ENCODE measurements at places on chromosomes 7 and 10.

DNA sequence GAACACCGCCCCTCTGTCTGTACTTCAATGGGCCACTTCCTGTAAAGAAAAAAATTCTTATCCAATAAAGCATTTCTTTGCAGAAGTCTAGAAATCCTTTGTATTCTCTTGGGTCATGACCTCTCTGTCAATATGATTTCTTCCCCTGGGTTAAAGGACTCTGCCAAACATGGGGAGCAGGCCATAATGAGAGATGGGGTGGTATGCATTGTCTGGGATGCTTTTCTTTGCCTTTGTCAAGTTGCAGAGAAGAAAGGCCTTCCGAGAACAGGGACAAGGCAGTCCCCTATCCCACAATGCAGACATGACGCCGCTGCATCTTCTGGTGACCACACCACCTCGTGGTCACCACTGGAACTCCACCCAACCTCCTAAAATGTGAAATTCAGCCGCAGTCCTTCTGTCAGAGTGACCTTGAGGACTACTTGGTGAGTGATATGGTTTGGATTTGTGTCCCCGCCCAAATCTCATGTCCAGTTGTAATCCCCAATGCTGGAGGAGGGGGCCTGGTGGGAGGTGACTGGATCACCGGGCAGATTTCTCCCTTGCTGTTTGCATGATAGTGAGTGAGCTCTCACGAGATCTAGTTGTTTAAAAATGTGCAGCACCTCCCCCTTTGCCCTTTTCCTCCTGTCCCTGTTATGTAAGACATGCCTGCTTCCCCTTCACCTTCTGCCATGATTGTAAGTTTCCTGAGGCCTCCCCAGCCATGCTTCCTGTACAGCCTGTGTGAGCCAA, 15.2 kb upstream of the FRMPD2 start:
- no peak for DNase-seq

- DNase-seq: no peak
Measured at GRCh38 chr7:44072364-44073231, 7.2 kb upstream of the PGAM2 start.

DNA sequence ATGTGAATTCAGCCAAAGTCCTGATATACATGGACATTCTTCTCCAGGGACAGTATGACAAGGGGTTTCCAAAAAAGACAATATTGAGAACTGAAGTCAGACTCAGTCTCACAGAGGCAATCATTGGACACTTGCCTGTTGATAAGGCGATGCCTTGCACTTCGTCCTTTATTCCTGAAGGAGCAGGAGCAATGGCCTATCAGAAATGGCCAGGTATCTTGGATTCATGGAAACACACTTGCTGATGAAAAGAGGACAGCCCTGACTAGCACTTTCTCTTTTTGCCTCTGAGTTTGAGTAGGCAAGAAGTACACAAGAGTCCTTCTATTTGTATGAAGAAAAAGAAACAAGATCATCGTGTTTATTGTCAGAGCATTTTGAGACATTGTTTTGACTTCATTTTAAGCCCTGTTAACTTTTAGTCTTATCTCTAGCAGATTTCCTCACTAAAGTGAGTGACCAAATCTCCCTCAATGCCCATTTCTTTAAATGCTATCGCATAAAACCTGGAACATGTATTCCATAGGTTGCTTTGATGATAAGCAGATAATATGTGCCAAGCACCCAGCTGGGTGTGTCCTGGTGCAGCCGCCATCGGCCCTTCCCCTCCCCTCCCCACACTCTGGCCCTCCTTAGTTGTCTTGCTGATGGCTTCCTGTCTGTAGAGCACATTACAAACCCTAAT, 26.6 kb downstream of the ST8SIA6 start:
- no peak for DNase-seq

GRCh38 chr7:37732888-37733287, 49.3 kb downstream of the GPR141 start:
- DNase-seq: no peak

DNA sequence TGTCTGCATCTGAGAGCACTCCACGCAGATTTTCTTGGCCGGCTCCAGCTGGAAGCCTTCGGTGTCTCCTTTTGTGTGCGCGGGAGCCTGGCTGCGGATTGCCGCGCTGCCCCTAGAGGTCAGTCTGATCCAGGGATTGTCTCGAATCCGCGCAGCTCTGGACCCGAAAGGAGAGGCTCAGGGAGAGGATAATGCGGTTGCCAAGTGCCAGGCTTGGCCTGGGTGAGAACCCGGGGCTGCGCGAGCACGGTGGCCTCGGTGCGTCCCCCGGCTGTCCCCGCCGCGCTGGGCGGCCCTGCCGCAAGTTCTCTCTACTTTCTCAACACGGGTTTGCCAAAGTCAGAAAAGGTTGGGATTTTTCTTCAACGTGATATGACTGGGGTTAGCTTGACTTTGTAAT, 140.9 kb downstream of the ADCYAP1R1 start:
- no peak for DNase-seq

All from stimulated activated CD8-positive, alpha-beta memory T cell treated with anti-CD3 and anti-CD28 coated beads, Interleukin-7, amount 100 ng/mL, for 1 hour (primary cell).